ENCODE measurements at places on chromosomes 5 and 9. TPM values are rescaled to one million over a fixed set of nuclear protein-coding genes. Genes with fewer than 3 reads are reported as not detected.

PCDHA9 gene
- 0.18 TPM for total RNA-seq

PCDHB11 gene
- 0.18 TPM for total RNA-seq

GLRA1 gene
- not detected for total RNA-seq

GPR150 gene
- total RNA-seq: 0.28 TPM

TEX48 gene
- not detected for total RNA-seq

SURF4 gene
- 583 TPM for total RNA-seq

SPINK1 gene
- not detected for total RNA-seq

RNF208 gene
- total RNA-seq: under 0.01 TPM

PCDHGC4 gene
- total RNA-seq: 1.7 TPM

SLC25A2 gene
- total RNA-seq: 0.18 TPM

LAMC3 gene
- 0.28 TPM for total RNA-seq

ZNF366 gene
- not detected for total RNA-seq
